HT-29 (cell line): ENCODE measurements at places on chromosomes 11 and 22. TPM values are rescaled to one million over a fixed set of nuclear protein-coding genes. Genes with fewer than 3 reads are reported as not detected.

Gene UPK3A
- 4.7 and 6.0 TPM in 2 replicates for total RNA-seq

Gene SYT9
- total RNA-seq = not detected in 2 replicates

Gene DEPDC7
- 3.3 and 4.8 TPM in 2 replicates for total RNA-seq

Gene POU2AF3
- total RNA-seq = 14.5 and 23.0 TPM in 2 replicates

DNA sequence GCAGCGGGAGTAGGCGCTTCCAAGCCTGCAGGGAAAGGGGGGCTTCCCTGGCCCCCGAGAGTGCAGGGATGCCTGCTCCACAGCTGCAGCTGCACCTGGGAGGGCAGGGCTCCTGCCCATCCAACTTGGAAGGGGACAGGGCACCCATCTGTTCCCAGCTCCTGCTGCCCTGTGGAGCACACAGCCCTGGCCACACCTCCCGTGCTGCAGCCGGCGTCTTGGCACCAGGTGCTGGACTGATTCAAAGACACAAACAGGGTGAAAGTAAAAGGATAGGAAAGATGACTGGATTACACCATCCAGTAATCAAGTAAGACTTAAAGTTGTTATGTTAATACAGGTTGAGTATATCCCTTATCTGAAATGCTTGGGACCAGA is 14.8 kb downstream of the NPAT start:
- DNase-seq = no peak

- no peak for DNase-seq
Observed at GRCh38 chr11:130778705-130779104, 137.6 kb downstream of the SNX19 start.

DNA sequence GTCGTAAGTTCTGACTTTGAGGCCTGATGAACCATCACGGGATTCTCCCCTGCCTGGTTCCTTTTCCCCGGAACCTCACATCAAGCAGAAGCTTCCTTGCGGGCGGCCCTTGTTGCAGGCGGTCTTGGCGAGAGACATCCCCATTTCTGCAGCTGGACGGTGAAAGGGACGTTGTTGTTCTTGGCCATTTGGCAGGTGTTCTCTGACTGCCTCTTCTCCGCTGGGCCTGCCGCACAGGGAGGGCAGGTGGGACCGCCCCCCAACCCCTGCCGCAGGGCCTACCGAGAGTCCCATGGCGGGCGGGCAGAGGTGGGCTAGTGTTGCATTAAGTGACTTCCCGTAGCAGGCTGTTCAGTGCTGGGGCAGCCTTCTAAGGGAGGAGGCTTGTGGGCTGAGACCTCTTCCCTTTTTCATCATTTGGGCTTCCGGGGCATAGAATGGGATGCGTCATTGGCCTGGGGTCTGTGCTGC is 26.9 kb upstream of the GRAMD4 start:
- no peak for DNase-seq

- no peak for DNase-seq
Observed at GRCh38 chr11:66325263-66325671, 8.4 kb upstream of the CD248 start.

DNA sequence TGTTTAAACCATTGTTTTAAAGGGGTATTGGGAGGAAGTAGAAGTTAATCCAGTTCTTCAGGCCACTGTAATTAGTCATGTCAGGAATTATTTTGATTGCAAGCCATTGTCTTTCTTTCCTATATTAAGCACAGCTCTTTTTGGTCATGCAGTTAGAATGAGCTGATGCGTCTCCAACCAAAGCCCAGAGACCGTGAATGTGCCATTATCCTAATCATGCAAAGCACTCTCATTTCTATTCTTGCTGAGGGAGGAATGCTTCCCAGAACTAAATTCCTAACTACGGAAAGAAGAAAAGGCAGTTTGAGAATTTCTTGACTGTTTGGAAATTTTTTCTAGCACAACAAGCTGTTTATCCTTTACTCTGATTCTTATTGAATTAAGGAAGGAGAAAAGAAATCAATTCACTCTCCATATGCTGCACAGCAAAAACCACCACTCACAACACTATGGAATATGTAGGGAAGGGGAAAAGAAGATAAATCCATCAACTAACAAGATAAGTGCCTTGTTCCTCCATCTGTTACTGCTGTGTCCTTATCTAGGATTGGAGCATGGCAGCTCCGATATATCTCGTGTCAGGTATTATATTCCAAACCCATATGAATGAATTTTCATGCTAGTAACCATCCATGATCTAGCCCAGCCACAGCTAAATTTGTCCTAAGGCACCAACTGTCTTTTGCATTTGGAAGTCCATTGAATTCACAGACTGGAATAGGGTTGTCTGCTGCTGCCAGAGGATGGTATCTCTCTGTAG is 70.8 kb downstream of the NTM start:
- DNase-seq = no peak

DNA sequence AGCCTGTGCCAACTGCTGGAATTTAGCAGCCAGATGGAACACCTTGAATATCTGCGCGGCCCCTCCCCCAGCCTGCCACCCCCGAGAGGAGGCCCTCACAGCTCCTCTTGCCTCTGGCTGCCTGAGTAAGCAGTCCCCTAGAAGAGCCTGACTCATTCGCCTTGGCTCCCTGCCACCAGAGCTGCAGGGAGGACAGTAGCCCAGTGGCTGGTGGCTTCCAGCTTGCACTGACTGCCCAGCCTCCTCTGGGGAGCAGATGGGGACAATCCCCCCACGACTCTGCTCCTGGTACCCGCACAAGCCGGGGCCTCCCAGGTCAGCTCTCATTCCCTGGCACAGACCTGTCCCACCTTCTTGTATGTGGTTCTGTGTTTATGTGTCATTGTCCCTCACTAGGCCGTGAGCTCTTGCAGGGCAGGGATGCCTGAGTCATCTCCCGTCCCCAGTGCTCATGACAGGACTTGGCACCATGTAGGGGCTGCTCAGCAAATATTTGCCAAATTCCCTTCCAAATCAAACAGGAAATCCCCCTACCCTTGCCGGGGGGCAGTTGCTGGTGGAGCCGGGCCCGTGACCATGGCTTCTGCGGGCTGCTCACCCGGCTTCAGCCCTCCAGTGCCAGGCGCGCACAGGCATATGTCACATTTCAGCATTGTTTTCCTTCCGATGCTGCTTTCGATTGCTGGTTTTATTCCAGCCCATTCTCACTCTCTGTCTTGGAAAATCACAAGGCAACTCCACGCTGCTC is 43.6 kb downstream of the CACNG2 start:
- DNase-seq = peak; percentile 87

DNA sequence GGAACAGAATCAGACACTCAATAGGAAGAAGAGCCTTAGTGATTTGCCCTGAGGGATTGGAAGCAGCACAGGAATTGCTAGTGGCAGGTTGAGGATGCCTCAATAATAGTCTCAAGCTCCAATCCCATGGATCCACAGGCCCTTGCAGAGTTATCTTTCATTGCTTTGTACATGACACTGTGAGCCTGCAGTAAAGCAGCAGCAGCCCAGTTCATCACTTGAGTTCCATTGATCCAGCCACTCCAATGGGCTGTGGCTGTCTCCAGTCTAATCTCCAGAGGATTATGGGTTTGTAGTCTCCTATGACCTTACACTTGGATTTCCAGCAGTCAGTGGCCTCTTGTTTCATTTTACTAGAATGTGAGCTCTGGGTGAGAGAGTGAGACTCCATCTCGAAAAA is 45.4 kb downstream of the AAMDC start:
- DNase-seq = no peak

GRCh38 chr22:45880716-45881523 is 96.0 kb downstream of the WNT7B start:
- DNase-seq = no peak

- DNase-seq = no peak
Observed at GRCh38 chr22:38878001-38878400, 6.0 kb upstream of the CBX6 start.

DNA sequence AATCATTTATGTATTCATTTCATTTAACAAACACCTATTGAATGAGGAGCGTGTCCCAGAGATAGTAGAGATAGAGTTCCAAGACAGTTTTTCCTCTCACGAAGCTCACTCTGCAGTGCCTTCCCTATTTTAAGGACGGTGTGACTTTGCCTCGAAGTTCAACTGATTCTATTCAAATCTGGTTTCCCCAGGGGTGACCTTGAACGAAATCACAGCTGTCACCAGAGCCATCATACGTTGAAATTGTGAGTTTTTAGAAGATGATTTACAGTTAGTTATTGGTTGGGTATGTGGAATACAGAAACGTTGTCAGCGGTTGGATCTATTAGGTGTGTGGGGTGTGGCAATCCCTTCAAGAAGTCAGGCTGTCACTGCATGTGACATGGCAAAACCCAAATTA is 33.9 kb upstream of the SESN3 start:
- DNase-seq = no peak
